ENCODE measurements at places on chromosomes 12 and 14.

DNA sequence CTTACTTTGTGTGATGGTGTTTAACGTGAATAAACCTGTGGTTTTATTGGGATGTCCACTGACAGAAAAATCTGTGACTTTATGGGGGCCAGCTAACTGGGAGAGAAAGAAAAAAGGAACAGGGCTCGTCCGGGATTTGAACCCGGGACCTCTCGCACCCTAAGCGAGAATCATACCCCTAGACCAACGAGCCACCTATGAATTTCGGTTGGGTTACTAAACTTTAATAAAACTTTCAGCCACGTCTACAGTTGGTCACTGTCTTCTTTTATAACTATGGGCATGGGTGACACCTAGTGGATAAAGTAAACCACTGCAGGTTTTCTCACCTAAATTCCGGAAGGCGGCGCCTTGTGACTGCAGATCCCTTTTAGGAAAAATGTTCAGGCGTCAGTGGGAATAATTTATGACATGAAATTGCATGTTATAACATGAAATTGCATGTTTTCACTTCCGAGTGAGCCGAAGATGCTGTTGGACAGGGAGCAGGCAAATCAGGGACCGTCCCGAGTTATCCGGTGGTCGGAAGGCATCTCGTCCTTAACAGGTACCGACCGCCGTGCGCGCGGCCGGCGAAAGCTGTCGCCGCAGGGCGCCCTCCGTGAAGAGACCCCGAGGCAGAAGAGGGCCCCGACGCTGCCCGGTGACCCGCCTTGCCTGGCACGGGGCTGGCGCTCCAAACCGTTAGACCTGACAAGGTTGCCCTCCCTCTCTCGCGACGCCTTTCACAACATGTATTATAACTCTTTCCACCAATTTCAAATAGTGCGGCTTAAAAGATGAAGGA is 18.2 kb upstream of the RNASE12 start:
- peak; percentile 73 for DNase-seq

DNA sequence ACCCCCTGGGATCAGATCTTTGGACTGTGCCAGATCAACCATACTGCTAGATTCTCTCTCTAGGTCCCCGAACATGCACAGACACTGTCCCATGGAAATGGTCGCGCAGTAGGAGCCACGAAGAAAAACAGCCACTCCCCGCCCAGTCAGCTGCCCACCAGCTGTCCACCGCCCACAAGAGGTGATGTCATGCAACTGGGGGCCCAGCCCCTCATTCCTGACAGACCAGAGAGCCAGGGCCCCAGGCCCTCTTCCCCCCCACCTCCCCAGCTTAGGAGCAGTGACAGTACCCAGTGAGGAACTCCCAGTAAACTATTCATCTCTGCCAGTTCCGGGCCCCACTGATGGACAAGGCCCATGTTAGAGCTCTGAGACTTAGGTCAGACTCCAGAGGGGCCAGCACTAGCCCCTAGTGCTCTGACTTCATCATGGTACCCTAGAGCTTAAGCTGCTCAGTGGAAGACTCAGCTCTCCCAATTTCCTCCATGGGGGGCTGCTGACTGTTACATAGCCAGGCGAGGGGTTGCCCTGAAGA is 3.7 kb upstream of the TAMALIN start:
- DNase-seq: no peak

GRCh38 chr14:93923626-93924025 is 3.5 kb upstream of the FAM181A start:
- no peak for DNase-seq

DNA sequence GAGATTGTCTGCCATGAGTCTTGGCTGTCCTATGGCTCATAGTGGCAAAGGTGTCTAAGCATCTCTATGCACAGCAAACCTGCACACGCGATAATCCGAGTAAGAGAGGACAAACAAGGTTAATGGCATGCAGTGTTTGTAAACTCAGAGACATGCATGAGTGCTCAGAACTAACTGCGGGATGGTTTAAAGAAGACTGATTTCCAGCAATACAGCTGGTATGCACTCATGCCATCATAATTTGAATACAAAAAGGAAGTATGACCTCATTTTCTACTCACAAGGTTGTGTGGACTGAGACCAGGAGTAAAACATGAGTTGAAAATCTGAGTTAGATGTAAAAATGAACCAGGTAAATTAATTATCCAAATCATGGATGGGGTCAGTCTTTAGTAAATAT is 16.6 kb upstream of the TCP11L2 start:
- DNase-seq: no peak

DNA sequence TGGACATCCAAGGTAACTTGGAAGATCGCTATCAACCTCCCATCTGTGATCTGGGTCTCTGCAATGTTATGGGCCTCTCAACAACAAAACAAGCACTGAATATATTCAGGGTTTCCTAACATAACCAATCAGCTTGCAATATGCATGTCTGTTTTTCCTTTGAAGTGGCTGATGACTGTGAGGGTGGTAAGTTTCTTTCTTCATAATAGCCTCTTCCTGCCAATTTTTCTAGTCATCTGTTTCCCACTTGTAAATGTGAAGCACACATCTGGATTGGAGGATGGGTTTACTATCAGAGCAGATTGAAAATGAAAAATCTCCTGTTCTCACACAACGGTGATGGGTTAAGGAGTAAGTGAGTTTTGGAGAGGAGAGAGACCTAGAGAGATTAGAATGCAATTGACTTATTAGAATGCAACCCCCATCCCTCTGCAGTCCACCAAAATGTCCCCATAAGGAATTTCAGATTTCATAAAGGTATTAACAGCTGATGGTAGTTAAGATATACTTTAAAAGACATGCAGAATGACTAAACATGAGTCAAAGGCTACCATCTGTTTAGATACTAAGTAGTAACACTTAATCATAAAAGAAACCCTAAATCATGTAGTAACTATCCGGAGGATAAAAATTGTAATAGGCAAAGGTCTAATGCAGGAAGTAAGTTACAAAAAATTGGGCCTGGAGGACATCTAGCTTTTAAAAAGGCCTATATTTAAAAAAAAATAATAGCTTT is 58.4 kb upstream of the SAV1 start:
- peak; percentile 43 for DNase-seq

- DNase-seq: no peak
Observed at GRCh38 chr12:56178347-56178746, 10.9 kb downstream of the SMARCC2 start.

DNA sequence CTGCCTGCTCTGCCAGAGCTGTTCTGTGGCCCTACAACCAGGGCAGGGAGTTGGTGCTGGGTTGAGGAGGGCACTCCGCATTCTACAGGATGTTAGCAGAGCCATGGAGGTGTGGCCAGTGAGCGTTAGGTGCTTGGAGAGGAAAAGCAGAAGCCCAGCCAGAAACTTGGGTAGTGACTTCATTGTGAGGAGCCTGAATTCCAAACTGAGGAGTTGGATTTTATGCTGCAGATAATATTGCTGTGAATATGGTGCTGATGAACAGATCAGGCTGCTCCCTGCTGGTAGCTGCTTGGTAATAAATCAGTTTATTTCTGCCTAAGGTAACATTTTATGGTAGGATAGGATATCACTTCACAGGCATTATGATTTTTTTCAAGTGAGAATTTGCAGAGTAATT is 7.1 kb upstream of the CCDC175 start:
- no peak for DNase-seq

All from stimulated activated CD4-positive, alpha-beta T cell treated with anti-CD3 and anti-CD28 coated beads, Interleukin-4, amount 100 ng/mL, for 24 hours (primary cell).